T47D (cell line): ENCODE measurements at places on chromosomes 7 and 10.

DNA sequence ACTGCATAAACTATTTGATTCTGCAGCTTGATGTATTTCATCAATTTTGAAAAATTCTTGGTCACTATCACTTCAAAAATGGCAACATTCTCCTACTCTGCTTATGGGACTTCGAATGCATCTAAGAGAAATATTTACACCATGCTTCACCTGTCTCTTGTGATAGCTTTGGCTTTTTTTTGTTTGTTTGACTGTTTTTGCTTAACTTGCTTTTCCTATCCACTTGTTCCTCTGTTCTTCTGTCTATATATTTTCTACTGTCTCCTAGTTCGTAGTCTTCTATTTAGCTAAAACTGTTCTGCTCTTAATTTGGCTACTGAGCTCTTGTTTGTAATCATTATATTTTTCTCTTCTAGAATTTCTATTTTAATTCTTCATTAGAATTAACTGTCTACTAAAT is 94.4 kb downstream of the INHBA start:
- no peak for DNase-seq

DNA sequence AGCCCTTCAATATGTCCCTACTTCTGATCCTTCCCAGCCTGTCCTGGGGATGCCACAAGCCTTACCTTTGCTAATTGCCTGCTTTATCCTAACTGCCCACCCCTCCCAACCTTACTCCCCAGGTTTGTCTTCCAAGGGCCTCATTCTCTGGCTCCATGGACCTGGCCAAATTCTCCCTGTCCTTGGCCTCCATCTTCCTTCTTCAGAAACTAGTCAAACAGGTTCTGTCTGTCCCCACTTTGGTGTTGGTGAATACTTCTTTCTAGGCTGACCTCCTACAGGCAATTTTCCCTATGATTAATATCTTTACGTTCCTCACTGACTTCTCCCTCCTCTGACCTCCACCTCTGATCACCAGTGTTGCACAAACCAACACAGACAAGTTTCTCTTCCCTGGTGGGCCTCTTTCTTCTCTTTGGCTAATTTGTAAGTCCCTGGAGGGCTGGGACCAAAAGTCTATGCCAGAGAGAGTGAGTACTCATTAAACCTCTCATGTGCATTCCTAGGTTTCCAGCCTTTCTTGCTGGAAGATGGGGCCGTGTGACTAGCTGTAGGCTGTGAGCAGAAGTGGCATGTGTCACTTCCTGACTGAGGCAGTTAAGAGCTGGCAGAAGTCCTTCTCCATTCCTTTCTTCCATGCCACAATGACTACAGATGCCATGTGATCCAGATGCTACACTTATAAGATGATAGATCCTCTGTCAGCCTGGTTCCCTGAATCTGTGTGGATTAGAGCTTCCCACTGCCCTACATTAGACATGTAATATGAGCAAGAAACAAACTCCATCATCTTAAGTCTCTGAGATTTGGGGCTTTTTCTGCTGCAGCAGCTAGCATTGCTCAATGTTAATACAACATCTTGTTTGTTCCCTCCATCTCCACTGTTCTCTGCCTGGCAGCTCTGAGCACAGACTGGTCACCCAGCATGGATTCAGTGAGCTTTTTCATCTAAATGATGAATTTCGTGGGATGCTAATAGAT is 382.7 kb downstream of the RPS24 start:
- DNase-seq: no peak

DNA sequence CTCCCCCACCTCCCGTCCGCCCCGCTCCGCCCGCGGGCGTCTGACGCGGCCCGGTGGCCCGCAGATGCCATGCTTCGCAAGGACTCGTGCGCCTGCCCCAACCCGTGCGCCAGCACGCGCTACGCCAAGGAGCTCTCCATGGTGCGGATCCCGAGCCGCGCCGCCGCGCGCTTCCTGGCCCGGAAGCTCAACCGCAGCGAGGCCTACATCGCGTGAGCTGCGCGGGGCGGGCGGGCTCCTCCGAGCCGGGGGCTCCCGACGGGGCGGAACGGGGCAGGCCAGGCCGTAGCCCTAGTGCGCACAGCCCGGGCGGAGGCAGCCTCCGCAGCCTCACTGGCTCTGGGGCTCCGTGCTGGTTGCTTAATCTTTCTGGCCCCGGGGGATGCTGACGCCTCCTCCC is 2.8 kb downstream of the ASIC3 start:
- no peak for DNase-seq

DNA sequence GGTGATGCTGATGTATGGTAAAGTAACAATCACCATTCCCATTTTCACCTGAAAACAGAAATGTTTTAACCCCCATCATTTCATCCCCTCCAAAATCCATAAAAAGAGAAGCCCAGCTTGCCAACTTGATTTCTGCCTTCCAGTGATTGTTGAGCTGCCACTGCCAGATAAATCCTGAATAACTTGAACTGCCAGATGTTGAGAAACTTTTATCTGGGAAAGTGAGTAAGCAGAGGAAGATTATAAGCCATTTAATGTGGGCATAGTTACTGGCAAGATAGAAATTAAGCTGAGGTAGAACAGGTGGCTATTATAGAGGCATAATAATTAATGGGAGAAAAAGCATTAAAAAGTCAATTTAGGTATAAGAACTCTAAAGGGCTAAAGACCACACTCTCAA is 534.1 kb downstream of the ANKRD7 start:
- no peak for DNase-seq

- no peak for DNase-seq
These were observed 128.6 kb upstream of the KCTD7 start for GRCh38 chr7:66500087-66500486.

- no peak for DNase-seq
These were observed 115.9 kb upstream of the IFRD1 start for GRCh38 chr7:112334366-112334765.

DNA sequence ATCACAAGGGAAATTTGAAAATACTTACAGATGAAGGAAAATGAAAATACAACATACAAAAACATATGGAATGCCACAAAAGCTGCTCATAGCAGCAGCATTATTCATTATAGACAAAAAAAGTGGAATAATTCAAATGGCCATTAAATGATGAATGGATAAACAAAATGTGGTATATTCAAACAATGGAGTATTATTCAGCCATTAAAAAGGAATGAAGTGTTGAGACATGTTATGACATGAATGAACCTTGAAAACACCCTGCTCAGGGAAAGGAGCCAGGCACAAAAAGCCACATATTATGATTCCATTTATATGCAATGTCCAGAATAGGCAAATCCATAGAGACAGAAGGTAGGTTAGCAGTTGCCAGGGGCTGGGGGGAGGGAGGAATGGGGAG is 62.6 kb upstream of the SFMBT2 start:
- DNase-seq: no peak

DNA sequence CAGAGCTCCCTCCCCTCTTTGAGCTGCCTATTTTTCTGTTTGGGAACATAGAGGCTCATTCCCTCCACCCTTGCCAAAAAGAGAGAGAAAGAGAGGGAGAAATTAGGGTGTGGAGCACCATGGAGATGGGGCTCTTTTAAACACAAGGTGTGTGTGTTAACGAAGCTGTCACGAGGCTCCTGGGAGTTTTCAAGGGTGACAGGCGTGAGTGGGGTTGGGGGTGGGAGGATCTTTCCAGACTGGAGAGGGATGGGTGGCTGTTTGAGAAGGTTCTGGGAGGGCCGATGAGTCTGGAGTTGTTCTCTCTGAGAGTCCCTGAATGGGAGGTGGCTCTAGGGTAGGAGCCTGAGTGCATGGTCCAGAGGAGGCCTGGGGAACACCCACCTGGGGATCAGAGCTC is 45.0 kb downstream of the PALD1 start:
- DNase-seq: no peak

GRCh38 chr10:48465860-48466521 is 138.9 kb downstream of the ARHGAP22 start:
- DNase-seq: no peak

DNA sequence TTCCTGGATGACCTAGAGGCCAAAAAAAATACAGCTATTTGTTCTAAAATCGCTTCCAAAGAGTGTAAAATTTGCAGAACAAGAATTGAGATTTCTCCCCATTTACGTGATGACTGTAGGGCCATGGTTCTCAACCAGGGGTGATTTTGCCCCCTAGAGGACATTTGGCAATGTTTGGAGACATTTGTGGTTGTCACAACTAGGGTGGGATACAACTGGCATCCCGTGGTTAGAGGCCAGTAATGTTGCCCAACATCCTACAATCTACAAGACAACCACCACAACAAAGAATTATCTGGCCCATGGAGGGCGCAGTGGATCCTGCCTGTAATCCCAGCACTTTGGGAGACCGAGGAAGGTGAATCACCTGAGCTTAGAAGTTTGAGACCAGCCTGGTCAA is 22.8 kb upstream of the MALSU1 start:
- DNase-seq: no peak

- DNase-seq: no peak
These were observed 4.9 kb downstream of the SMARCD3 start for GRCh38 chr7:151243408-151244195.

DNA sequence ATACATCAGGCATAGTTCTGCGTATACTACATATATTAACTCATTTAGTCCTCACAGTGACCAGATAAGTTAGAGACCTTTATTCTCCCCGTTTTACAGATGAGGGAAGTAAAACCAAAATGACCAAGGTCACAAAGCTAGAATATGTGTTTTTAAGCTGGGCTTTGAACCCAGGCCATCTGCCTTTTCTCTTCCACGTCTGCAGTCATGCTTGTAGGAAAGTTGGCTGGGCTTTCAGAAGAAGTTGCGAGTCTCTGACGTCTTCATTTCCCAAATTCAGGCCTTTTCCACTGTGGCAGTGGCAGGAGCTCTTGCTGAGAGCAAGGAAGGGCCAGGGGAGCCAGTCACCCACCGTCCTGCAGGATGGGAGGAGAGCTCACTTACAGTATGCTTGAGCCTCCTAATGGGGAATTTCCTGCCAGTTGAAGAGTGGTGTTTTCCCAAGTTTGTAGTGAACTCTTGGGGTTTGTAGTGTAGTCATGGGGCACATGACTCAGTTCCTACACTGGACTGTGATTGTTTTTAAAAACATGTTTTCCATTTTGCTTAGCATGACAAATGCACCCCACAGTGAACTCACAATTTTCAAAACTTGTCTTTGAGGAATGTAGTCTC is 34.2 kb downstream of the CYP17A1 start:
- no peak for DNase-seq

DNA sequence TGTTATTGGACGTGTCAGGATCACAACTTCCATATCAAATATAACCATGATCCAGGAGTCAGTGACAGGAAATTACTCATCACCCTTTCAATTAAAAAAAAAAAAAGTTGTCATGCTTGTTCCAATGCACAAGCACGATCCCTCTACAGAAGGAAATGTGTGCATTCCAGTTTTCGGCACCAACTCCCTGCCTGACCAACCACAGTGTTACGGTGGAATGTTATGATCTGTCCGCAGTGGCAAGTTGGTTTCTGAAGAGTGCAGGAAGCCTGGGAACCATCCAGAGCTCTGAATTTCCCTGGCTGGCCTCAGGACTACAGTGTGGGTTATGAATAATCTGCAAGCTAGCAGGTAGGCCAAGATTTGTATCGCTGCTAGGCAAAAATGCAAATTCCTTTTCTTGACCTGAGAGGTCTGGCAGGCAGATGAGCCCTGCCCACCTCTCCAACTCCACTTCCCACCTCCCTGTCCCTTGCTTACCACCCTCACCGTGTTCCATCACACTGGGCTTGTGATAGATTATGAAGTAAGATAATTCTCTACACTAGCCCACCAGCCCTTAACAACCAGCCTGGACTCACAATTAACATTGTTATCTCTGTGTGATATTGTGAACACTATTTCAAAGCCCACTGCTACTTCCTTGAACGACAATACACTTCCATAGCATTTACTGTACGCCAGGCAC is 20.4 kb downstream of the FRMPD2 start:
- DNase-seq: no peak

GRCh38 chr10:35451151-35452016 is 115.1 kb downstream of the CCNY start:
- no peak for DNase-seq

DNA sequence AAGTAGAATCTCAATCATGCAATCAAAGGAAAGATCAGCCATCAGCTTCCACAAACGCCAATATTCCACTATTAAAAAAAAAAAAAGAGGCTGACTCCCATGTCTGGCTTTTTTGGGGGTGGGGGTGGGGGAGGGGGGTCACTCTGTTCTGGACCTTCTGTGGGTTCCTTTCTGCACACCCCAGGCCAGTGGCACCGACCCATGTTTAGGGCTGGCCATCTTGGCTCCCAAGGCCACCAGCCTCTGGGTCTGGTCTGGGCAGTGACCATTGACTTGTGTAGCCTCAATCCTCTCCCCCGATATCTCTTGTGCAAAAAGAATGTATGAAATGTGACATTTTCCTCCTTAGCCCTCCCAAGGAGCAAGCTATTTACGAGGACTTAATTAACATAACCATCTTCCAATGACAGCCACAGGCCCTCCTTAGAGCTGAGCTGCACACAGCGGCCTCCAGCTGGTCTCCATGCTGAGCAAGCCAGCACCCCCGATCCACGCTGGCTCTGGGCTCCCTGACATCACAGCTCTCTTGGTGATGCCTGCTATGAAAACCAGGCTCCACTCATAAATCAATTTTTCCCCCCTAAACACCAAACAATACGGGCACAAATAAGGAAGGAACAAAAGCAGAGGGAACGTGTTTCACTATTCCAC is 100.1 kb downstream of the ZRANB1 start:
- no peak for DNase-seq

DNA sequence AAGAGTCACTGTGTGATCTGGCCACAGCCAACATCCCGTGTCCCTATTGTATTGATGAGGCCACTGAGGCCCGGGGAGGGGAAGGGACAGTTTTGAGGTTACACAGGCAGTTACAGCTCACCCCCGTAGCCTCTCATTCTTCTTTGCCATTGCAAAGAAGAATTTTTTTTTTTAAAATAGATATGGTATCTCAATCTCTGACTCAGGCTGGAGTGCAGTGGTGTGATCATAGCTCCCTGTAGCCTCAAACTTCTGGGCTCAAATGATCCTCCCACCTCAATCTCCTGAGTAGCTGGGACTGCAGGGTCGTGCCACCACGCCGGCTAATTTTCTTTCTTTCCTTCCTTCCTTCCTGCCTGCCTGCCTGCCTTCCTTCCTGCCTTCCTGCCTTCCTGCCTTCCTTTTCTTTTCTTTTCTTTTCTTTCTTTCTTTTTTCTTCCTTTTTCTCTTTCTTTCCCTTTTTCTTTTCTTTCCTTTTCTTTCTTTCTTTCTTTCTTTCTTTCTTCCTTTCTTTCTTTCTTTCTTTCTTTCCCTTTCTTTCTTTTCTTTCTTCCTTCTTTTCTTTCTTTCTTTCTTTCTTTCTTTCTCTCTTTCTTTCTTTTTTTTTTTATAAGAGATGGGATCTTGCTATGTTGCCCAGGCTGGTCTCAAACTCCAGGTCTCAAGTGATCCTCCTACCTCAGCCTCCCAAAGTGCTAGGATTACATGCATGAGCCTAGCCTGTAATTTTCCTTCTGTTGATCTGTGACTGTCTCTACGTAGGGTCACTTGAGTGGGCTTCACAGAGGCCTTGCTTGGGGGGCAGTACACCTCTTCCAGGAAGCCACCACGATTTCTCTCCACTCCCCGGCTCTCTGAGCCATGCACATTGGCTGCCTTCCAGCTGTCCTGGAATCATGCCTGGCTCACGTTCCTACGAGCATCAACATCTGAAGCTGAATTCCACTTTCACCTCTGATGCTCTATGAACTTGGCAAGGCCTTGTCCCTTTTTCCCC is 31.3 kb downstream of the TMEM270 start:
- DNase-seq: no peak
